ENCODE measurements at places on chromosomes 3 and 15. TPM values are rescaled to one million over a fixed set of nuclear protein-coding genes. Genes with fewer than 3 reads are reported as not detected.

Gene ISLR
- total RNA-seq = not detected

DNA sequence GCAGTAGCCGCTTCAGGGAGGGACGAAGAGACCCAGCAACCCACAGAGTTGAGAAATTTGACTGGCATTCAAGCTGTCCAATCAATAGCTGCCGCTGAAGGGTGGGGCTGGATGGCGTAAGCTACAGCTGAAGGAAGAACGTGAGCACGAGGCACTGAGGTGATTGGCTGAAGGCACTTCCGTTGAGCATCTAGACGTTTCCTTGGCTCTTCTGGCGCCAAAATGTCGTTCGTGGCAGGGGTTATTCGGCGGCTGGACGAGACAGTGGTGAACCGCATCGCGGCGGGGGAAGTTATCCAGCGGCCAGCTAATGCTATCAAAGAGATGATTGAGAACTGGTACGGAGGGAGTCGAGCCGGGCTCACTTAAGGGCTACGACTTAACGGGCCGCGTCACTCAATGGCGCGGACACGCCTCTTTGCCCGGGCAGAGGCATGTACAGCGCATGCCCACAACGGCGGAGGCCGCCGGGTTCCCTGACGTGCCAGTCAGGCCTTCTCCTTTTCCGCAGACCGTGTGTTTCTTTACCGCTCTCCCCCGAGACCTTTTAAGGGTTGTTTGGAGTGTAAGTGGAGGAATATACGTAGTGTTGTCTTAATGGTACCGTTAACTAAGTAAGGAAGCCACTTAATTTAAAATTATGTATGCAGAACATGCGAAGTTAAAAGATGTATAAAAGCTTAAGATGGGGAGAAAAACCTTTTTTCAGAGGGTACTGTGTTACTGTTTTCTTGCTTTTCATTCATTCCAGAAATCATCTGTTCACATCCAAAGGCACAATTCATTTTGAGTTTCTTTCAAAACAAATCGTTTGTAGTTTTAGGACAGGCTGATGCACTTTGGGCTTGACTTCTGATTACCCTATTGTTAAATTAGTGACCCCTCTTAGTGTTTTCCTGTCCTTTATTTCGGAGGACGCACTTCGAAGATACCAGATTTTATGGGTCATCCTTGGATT is at the start of gene MLH1:
Gene MLH1, plus strand, starts transcription at position 193 of the 958 bp plus-strand sequence. Its CDS starts 30 bp downstream, at position 223.
- no peak within 1 kb of the TSS for H3K4me3 ChIP-seq
- no peaks in the 10 kb centered on the region for H3K27me3 ChIP-seq
- H3K4me1 ChIP-seq = peaks cover 43% of the 10 kb centered on the region
- H3K36me3 ChIP-seq = peaks cover 40% of the 10 kb centered on the region
- no peak within 1 kb of the TSS for H3K27ac ChIP-seq

Gene GOLGA6A
- not detected for total RNA-seq

- H3K27me3 ChIP-seq = no peaks in the 10 kb centered on the region
- H3K36me3 ChIP-seq = no peaks in the 10 kb centered on the region
- DNase-seq = no peak
- H3K4me3 ChIP-seq = no peak overlapping the region
- no peak overlapping the region for H3K27ac ChIP-seq
Measured at GRCh38 chr3:164303894-164304293, 774.4 kb downstream of the SI start.

- peaks cover 4% of the 10 kb centered on the region for H3K36me3 ChIP-seq
- no peaks in the 10 kb centered on the region for H3K27me3 ChIP-seq
- H3K4me1 ChIP-seq = peaks cover 2% of the 10 kb centered on the region
- H3K27ac ChIP-seq = no peak overlapping the region
Measured at GRCh38 chr3:25594007-25594502, 70.7 kb downstream of the TOP2B start.

- no peaks in the 10 kb centered on the region for H3K36me3 ChIP-seq
- no peak overlapping the region for H3K27ac ChIP-seq
- H3K4me1 ChIP-seq = no peaks in the 10 kb centered on the region
- DNase-seq = no peak
Measured at GRCh38 chr3:193928354-193929209, 207.4 kb upstream of the HES1 start.

Gene GOLGA8F
- not detected for total RNA-seq

DNA sequence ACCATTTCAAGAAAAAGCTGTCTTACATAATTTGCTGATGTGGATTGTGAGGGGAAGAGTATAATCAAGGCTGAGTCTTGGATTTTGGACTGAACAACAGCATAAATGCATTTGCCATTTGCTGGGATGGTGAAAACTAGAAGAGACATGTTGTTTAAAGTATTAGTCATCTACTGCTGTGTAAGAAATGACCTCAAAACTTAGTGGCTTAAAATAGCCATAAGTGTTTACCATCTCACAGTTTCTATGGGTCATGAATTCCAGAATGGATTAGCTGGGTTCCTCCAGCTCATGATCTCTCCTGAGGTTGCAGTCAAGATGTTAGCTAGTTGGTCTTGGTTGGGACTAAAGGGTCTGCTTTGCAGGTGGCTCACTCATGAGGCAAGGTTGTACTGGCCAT is 66.2 kb downstream of the SCN11A start:
- DNase-seq = no peak
- peaks cover 8% of the 10 kb centered on the region for H3K27me3 ChIP-seq
- H3K36me3 ChIP-seq = no peaks in the 10 kb centered on the region
- H3K4me1 ChIP-seq = no peaks in the 10 kb centered on the region

Gene GAP43
- total RNA-seq = not detected

Gene UBE2E2
- total RNA-seq = 18.2 TPM

- DNase-seq = no peak
- no peak overlapping the region for H3K27ac ChIP-seq
- no peaks in the 10 kb centered on the region for H3K4me1 ChIP-seq
- H3K36me3 ChIP-seq = no peaks in the 10 kb centered on the region
Measured at GRCh38 chr15:53323191-53323590, 436.3 kb downstream of the WDR72 start.

DNA sequence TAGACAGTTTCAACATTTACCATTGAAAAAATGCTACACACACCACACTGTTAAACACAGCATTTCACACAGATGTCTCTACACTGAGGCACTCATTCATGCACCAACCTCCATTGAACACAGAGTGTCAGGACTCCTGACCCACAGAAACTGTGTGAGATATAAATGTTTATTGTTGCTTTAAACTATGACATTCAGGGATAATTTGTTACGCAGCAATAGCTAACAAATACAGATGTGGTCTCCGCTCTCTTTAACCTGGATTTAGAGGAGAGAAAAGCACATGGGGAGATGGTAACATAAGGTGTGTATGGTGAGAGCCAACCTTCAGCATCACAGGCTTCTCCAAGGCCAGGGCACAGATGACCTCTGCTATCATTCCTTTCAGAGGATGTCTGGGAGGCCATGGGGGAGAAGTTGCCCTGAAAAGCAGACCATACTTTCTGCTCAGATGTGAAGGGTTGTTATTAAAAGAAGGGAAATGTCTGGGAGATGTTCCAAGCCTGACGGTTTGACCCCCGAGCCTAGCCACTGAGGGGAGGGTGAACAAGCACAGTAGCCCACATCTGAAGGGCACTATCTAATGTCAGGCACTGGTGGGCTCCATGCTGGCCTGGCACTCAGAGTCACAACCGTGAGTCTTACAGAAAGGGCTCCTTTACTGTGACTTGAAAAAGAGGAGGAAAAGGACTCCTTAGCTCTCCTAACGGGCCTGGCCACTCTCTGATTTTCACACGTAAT is 284.5 kb upstream of the TLE3 start:
- H3K4me3 ChIP-seq = no peak overlapping the region
- DNase-seq = no peak
- no peaks in the 10 kb centered on the region for H3K4me1 ChIP-seq
- H3K36me3 ChIP-seq = no peaks in the 10 kb centered on the region

DNA sequence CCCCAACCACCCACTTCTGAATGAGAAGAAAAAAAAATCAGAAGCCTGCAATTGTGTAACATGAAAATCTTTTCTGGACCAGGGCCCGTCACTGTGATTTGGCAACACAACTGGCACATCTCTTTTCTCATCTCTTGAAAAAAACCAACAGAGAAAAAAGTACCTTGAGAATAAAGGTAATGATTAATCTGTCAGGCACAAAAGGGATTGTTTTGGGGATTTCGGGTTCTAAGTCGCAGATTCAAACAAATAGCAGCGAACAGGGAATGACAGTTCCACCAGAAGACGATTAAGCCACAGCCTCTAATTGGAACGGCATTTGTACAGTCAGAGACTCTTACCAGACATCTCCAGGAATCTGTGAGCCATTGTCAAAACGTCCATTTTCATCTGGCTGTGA is at the start of gene AQP9:
Gene AQP9, plus strand, starts transcription at position 276 of the 400 bp plus-strand sequence. CDS start 185 bp downstream, outside the sequence.
- no peaks in the 10 kb centered on the region for H3K4me1 ChIP-seq
- H3K27me3 ChIP-seq = peaks cover 18% of the 10 kb centered on the region
- H3K4me3 ChIP-seq = no peak within 1 kb of the TSS
- H3K27ac ChIP-seq = no peak within 1 kb of the TSS
- H3K36me3 ChIP-seq = no peaks in the 10 kb centered on the region
- DNase-seq = no peak

Gene MAP6D1
- total RNA-seq = 1.3 TPM

DNA sequence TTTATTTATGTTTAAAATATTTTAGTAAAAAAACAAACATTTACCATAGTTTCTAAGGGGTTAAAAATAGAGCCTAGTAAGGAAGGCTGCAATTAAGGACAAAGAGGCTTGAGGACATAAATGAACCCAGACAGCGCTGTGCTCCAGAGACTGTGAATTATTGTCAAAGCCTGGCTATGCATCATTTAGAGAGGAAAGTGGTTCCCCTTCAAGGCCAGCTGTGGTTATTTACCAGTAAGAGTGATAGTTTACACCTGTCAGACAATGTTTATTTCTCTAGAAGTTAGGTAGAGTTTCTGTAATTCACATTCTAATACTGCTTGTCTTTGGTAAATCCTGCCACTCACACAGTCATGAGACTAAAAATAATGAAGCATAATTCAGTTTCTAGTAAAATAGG is 32.4 kb upstream of the PIK3R4 start:
- H3K36me3 ChIP-seq = no peaks in the 10 kb centered on the region
- no peak for DNase-seq
- peaks cover 3% of the 10 kb centered on the region for H3K27me3 ChIP-seq
- no peaks in the 10 kb centered on the region for H3K4me1 ChIP-seq
- no peak overlapping the region for H3K27ac ChIP-seq
- no peak overlapping the region for H3K4me3 ChIP-seq

Gene DCLK3
- total RNA-seq = 0.30 TPM

Gene ERC2
- not detected for total RNA-seq

DNA sequence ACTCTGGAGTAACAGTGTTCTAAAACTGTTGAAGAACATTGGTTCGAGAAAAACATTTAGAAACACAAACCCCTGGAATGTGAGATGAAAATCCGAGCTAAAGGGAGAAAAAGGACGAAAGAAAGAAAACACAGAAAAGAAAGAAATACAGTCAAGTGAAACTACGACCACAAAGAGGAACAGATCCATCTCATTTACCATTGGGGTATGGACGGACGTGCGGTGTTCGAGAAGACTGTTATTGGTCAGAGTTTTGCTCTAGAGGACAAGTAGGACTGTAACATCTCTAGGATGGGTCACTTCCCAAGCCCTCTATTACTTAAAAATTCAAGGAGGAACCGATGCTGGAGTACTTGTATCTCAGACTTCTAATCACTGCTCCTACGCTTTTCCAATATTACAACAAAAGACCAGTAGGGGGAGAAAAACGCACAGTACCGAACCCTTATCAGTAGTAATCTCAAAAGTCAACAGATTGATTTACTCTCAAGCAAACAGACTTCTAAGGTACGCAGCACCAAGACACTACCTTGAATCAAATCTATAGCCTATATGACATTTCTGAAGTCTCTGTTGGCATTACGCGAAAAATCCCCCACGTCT is 1.1 kb upstream of the PIK3CA start:
- H3K27ac ChIP-seq = no peak overlapping the region
- peaks cover 31% of the 10 kb centered on the region for H3K4me1 ChIP-seq
- H3K4me3 ChIP-seq = no peak overlapping the region
- H3K36me3 ChIP-seq = no peaks in the 10 kb centered on the region

GRCh38 chr3:45078910-45079522 is 52.9 kb downstream of the CLEC3B start:
- peak; percentile 26 for DNase-seq
- H3K4me3 ChIP-seq = no peak overlapping the region
- H3K27ac ChIP-seq = no peak overlapping the region

Gene PIERCE2
- 0.81 TPM for total RNA-seq

Gene VIPR1
- total RNA-seq = 6.6 TPM

Gene ATP2B2
- not detected for total RNA-seq

DNA sequence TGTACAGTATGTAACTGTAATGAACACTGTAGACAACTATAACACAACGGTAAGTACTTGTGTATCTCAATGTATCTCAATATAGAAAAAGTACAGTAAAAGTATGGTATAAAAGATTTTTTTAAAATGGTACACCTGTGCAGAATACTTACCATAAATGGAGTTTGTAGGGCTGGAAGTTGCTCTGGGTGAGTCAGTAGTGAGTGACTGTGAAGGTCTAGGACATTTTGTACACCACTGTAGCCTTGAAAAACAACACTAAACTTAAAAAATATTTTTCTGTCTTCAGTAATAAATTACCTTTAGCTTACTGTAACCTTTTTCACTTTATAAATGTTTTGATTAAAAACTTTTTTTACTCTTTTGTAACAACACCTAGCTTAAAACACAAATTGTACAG is 142.9 kb downstream of the ATG7 start:
- peaks cover 4% of the 10 kb centered on the region for H3K4me1 ChIP-seq
- H3K4me3 ChIP-seq = no peak overlapping the region
- no peaks in the 10 kb centered on the region for H3K27me3 ChIP-seq
- DNase-seq = no peak
- H3K36me3 ChIP-seq = peaks cover 24% of the 10 kb centered on the region

DNA sequence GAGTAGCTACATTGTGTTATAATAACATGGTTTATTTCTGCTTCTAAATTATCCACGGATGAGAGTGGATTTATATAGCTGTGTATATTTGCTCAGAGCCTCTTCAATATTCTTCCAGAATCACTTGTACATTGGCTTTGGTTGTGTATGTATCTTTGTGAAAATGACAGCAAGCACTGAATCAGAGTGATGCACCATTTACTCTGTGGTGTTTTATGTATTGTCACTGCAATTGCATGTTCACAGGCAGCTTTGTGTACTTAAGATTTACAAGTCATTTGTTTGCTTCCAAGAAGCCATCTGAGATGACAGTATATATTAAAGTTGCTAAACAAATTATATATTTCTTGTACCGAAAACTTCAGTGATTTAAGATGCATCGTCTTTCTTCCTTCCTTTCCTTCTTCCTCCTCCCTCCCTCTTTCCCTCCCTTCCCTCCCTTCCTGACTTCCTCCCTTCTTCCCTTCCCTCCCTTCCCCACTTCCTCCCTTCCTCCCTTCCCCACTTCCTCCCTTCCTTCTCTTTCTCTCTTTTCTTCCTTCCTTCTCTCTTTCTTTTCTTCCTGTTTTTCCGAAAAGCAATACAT is 362.3 kb upstream of the GOLIM4 start:
- no peaks in the 10 kb centered on the region for H3K27me3 ChIP-seq
- H3K27ac ChIP-seq = no peak overlapping the region
- no peak for DNase-seq
- H3K4me3 ChIP-seq = no peak overlapping the region
- no peaks in the 10 kb centered on the region for H3K36me3 ChIP-seq
- no peaks in the 10 kb centered on the region for H3K4me1 ChIP-seq

- no peak for DNase-seq
- H3K4me1 ChIP-seq = peaks cover 20% of the 10 kb centered on the region
- no peak overlapping the region for H3K27ac ChIP-seq
- H3K4me3 ChIP-seq = no peak overlapping the region
- no peaks in the 10 kb centered on the region for H3K36me3 ChIP-seq
Measured at GRCh38 chr15:48941904-48942303, 21.8 kb downstream of the SHC4 start.

Data from activated CD4-positive, alpha-beta T cell treated with anti-CD3 and anti-CD28 coated beads for 36 hours (primary cell).